Inflammatory macrophage treated with lipopolysaccharide for 1 hour (primary cell): ENCODE measurements at places on chromosomes 4 and X.

GRCh38 chr4:8653326-8654000 is 60.9 kb downstream of the CPZ start:
- no peak for DNase-seq

DNA sequence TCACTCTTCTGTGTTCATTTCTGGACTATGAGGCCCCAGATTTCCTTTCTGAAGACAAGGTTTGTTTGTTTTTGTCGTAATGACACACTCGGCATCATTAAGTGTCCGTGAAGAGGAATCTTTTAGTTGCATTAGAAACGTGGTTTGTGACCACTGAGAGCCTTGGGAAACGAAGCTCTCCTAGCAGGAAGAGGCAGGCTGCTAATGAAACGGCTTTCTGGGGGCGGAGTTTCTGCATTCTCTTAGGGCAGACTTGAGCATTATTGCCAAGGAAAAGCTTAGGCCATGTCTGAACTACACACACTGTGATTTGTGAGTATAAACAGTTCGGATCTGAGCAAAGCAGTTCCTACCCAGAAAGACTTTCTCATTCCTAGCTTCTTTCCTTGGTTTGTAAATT is 64.0 kb downstream of the SOX3 start:
- DNase-seq, result no peak

DNA sequence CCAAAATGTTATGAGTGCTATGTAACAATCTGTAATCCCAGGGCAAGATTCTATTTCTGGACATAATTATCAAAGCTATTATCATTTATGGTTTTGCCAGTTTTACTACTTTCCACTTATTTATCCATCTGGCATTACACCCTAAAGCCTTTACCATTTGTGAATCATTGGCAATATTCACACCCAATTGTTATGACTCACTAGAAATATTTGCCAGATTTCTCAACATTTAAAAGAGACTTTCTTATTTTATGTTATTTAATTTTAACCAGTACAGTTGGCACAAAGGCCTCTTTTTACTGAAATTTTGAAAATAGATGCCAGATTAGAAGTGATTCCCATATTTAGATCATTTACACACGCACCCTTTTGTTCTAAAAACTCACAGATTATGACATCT is 242.7 kb upstream of the WDFY3 start:
- DNase-seq, result no peak

DNA sequence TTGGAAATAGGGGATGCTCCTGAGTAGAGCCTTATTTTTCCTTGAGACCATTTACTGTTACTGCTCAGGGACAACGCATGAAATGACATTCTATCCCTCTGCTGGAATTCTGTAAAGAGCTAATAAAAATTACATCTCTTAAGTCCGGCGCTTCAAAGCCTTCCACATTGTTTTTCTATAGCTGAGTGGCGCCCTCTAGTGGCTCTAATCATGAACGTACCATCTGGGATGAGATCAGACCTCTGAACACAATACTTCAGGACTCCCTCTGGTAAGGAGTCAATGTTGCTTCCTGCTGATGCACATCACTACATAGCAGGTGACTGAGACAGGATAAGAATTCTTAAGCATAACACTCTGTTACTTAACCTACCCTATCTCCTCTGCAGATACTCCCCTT is 6.0 kb downstream of the HMGN5 start:
- peak; percentile 43 for DNase-seq

- peak; percentile 18 for DNase-seq
These were observed 231.1 kb upstream of the ANXA3 start for GRCh38 chr4:78320349-78320935.
